ENCODE measurements at places on chromosomes 6 and 20.

DNA sequence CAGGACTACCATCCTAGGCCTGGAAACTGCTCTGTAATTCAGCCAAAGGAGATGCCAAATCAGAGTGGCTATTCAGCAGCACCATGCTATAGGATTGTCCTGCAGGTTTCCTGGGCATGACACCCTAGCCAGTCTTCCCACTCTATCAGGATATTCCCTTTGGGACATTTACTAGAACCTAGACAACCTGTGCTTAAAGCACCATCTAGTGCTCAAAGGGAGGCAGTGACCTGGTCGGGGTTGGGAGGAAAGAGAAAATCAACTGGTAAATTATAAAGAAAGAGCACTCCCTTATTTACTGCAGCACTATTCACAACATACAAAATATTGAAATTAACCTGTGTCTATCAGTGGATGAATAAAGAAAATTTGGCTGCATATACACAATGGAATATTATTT lies 67.2 kb upstream of the SMLR1 start:
- DNase-seq = no peak

GRCh38 chr20:7399114-7399513 lies 541.1 kb downstream of the HAO1 start:
- DNase-seq = no peak

- DNase-seq = no peak
Observed at GRCh38 chr20:62020935-62021701, 44.6 kb downstream of the TAF4 start.

GRCh38 chr20:16007164-16007563 lies 566.1 kb downstream of the KIF16B start:
- no peak for DNase-seq

- DNase-seq = no peak
Observed at GRCh38 chr20:57876163-57876562, 166.3 kb upstream of the PMEPA1 start.

- no peak for DNase-seq
Observed at GRCh38 chr6:36079601-36080000, 50.7 kb upstream of the MAPK13 start.

- DNase-seq = no peak
Observed at GRCh38 chr20:47622118-47622665, 120.5 kb downstream of the NCOA3 start.

- DNase-seq = no peak
Observed at GRCh38 chr20:51803148-51803854, 980 bp upstream of the SALL4 start.

- DNase-seq = no peak
Observed at GRCh38 chr20:50528804-50529351, 18.7 kb downstream of the PTPN1 start.

- DNase-seq = no peak
Observed at GRCh38 chr6:63530991-63531390, 41.3 kb upstream of the LOC128125822 start.
